ENCODE measurements at places on chromosomes 4 and X.

GRCh38 chr4:152634110-152634760 lies 45.6 kb downstream of the TMEM154 start:
- DNase-seq = peak; percentile 8

DNA sequence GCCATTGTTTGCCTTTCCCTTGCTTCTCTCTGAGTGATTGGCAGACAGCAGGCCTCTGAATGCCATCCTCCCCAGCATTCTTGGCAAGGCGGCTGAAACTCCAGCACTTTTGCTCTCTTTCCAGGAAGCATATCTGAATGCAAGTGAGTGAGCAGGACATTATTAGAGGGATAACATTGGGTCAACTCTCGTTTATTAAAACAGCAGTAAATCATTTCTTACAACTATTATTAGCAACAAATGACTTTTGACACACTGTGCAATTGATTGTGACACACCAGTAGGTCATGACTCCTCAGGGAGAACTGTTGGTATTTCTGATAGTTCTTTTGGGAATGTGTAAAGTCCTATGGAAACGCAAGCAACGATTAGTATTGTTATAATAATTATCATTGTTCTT lies 103.8 kb downstream of the EFNB1 start:
- no peak for DNase-seq

DNA sequence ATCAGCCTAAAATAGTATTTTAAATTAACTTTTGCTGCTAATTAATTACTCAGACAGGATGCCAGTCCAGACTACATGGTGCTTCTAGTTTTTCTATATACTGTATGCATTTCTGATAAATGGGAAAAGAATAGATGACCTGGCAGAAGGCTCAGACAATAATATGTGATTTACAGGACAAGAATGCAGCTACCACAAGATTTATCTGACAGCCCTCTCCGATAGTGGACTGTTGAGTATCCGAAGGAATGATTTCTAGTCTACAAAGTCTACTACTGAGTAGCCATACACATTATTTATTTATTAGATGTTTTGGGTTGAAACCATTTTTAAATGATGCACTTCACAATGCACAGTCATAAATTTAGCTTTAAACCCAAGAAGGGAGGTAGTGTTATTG lies 212.8 kb downstream of the MAB21L2 start:
- DNase-seq = no peak

DNA sequence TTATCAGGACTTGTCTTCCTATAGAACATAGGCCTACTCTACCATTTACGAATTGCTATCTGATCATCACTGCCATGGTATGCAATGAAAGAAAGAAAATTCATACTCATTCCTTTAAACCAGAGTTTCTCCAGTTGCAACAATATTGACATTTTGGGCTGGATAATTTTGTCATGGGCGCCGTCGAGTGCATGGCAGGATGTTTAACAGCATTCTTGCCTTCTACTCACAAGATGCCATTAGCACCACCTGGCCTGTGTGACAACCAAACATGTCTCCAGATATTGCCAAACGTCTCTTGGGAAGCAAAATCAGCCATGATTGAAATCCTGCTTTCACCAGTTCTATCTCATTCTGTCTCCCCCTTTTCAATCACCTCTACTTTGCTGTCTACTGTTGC lies 63.6 kb upstream of the ARHGAP24 start:
- no peak for DNase-seq

DNA sequence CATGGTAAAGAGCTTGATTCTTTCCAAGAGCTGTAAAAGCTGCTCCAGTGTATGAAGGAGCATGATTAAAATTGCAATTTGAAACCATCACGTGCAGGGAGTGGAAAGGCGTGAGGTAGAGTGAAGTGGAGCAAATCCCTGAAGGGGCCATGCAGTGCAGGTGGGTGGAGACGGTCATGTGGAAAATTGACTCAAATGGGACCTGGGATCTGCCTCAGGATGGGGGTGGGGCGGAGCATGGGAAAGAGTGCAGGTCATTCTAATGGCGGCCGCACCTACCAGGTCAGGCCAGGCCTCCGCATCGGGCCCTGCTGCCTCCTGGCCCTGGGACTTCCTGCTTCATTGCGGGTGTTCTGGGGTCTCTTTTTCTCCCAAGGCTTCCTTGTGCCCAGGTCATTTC lies 25.3 kb upstream of the TRIM60 start:
- DNase-seq = no peak

GRCh38 chr4:89404530-89404929 lies 96.9 kb upstream of the GPRIN3 start:
- DNase-seq = no peak

DNA sequence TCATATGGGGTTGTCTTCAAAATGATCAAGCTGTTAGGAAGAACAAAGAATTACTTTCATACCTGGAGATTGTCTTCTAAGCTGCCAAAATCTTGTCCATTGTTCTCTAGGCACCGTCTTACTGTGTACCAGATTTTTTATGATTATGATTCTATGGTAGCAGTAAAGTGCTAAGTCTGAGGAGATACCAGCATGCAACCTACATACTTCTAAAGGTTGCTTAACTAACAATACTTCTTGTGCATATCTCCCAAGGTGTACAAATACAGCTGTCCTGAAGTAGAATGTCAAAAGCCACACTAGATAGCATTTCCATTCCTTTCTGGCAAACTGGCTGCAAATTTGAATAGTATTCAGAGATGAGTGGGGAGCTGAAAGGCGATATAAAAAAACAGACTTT lies 62.6 kb upstream of the FBXW7 start:
- no peak for DNase-seq

DNA sequence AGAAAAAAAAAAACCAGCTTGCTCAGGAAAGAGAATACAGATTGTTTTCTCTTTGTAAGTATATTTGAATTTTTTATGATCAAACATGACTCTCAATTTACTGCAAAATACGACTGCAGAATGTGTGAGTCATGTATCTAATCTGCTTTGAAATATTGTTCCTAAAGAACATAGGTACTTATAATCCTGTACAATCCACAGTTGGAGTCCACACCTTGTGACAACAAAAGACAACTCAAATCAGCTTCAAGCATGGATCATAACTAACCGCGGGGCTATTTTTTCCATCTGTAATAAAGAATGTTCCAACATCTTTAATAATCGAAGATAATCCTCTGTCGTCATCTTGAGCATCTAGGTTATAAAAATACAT lies 77.8 kb upstream of the STIM2 start:
- no peak for DNase-seq

DNA sequence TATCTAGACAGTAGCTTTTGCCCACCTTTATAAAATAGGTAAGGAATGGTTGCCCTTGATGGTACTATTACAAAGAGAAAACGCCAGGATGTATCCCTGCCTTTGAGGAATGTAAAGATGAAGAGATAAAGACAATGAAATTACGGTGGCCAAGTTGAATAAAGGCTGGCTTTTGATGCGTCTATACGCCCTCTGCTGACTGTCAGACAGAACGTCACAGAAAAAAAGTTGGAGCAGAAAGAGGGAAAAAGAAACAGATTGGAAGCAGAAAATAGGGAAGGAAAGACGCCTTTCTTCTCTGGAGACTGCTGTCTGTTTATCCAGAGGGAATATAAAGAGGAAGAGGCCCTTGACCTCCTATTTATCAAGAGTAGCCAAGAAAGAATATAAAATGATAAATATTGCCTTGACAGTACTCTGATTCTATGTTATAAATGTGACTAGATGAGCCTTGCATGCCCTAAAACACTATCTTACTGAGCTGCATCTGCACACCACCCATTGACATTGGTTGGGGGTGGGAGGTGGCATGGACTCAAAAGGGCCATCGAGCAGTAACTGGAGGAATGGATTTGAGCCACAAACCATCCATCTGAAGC lies 30.6 kb downstream of the PCDH19 start:
- DNase-seq = peak; percentile 38

GRCh38 chr4:41050880-41051775 lies 163.2 kb downstream of the APBB2 start:
- no peak for DNase-seq

GRCh38 chrX:120358737-120359456 lies 3.0 kb upstream of the ATP1B4 start:
- DNase-seq = no peak

DNA sequence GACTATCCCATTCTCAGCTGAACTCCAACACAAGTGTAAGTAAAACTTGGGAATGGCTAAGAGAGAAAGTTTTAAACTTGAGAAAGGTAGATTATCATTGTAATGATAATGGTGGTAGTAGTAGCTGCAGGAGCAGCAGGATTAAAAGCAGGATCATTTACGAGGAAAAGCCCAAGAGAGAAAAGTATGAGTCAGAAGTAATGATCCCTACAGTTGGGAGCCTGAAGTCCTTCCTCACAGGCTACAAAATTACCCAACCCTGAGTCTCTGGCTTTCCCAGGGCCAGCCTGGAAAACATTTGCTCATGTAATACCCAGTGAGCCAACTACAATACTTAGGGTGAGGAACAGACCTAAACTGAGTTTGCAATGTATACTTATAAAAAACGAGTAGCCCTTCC lies 4.4 kb upstream of the PRDM8 start:
- DNase-seq = no peak

DNA sequence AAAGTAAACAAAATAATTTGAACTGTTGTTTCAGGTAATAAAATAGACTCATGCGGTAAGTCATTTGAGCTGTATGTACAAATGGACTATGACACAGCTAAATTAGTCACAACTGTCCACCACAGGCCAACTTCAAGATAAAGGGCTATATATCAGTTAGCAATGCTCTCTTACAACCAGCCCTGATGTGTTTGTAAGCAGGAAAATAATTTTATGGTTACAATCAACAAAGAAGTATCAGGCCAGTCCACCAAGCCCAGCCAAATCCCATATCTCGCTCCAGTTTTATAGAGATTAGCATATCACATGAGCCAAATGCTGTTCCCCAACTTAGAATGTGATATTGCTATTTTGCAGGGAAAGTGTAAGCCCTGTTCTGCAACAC lies 511 bp upstream of the DUSP21 start:
- DNase-seq = no peak

DNA sequence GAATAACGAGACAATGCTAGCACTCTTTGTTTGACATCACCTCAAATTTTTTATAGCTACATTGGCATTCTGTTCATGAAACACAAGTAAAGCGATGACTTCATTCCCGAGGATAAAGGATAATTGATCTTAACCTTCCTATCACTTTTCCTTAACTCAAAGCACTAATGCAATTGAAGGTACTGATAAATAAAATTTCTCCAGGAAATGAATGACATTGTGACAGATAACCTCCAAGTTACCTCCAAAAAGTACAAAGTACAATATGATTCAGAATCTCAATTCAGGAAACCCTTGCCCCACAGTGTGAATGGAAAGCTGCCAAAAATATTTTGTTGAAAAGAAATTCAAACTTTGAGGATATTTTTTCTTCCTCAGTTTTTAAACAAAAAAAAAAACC lies 1.8 kb downstream of the PRSS12 start:
- no peak for DNase-seq

DNA sequence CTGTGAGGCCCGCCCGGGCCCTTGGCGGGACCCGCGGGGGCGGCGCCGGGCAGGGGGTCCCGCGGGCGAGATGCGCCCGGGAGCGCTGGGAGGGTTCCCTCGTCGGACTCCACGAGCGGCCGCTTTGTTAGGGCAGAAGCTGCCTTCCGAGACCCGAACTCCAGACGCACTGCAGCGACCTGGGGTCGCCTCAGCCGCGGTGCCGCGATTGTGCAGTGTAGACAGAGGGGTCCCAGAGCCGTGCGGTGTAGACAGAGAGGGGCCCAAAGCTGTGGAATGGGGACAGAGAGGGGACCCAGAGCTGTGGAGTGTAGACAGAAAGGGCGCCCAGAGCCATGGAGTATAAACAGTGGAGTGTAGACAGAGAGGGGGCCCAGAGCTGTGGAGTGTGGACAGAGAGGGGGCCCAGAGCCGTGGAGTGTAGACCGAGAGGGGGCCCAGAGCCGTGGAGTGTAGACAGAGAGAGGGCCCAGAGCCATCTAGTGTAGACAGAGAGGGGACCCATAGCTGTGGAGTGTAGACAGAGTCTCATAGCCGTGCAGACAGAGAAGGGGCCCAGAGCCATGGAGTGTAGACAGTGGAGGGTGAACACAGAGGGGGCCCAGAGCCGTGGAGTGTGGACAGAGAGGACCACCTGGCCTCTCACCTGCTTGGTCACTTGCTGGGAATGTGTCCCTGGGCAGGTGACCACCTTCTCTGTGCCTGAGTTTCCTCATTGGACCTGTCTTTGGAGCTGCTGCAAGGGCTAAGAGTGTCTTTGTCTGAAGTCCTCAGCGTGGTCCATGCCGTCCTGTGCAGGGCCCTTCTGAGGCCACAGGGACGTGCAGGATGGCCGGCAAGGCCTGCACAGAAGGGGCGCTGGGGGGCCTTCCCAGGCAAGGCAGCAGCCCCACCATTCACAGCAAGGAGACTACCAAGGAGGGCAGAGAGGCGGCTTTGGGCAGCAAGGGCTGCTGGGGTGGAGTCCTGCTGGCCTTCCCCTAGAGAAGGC lies 875 bp downstream of the RGS12 start:
- no peak for DNase-seq

DNA sequence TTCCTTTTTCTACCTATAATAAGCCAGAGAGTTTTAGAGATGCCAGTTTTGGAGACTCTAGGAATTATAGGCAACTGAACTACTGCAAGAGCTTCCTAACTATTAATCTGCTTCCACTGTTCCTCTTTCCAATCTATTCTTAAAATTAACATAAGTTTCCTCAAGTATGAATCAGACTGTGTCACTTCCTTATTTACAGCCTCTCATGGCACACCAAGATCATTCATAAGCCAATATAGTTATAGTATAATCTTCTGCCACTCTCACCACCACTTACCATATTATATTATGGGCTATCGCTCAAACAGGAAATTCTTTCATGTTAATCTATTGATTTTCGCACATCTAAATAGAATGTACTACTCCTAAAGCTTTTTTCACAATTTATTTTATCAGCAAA lies 383.5 kb downstream of the STPG2 start:
- no peak for DNase-seq

DNA sequence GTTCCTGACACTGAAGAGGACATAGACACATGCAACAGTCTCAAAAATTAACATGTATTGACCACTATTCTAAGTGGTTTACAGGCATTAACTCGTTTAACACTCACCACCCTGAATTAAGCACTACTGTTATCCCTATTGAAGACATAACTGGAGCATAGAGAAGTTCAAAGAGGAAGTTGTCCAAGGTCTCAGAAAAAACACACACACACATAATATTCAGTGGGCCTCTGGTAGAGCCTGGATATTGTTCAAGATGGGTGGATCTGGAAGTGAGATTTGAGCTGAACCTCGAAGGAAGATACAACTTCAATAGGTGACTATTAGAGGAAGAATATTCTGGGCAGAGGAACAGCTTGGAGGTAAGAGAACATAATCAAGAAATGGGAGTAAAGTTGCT lies 334.9 kb downstream of the HNRNPD start:
- DNase-seq = no peak

DNA sequence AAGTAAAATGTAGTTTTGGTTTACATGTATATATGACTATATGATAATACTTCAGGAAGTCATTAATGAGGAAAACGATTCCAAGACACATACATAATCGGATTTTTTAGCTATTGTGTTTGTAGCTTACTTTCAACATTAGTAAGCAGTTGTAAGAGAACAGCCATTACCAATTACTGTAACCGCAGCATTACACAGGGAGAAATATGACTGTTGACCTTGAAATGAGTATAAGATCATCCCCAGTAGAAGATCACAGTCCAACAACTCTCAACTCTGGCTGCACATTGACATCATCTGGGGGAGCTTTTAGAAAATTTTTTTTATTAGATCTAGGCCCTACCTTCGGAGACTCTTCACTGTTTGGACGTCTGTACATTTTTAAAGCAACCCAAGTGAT lies 762.0 kb upstream of the MAGEB2 start:
- DNase-seq = no peak

- no peak for DNase-seq
Measured at GRCh38 chr4:108775921-108776320, 13.1 kb upstream of the ETNPPL start.

Data from hepatocyte (in vitro differentiated cells).